Activated naive CD4-positive, alpha-beta T cell treated with anti-CD3 and anti-CD28 coated beads for 36 hours (primary cell): ENCODE measurements at places on chromosomes 16 and 17. TPM values are rescaled to one million over a fixed set of nuclear protein-coding genes. Genes with fewer than 3 reads are reported as not detected.

DNA sequence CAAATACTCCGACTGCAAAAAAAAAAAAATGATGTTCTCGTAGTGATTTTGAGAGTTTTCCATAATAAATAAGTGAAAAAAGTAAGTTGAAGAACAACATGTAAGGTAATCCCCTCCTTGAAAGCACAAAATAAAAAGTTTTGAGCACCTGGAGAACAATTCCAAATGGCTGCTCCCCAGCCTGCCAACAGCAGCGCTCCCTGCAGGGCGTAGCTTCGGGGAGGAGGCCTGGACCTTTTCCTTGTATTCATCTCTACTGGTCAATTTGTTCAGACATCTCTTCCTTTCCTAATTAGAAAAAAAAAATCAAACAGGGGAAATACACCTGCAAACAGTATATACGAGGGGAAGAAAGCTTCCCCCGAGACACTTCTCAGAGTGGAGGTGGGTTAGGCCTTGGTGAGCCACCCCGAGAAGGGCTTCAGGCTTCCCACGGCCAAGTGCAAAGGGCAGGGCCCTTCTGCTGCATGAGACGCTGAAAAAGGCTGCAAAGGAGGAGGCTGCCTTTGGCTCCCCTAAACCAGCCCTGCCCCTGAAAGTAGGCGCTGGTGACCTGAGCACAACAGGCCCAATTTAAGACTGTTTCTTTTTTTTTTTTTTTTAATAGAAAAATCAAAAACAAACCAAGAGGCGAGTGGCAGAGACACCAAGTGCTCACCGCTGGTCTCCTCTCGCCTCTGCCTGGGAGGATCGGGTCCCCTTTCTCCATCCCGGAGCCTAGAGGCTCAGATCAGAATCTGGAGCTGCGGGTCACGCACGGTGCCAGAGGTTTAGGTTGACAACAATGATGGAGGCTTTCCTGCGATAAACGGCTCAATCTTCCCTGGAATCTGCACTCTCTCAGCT, 193.1 kb upstream of the FOXF1 start:
- peaks cover 11% of the 10 kb centered on the region for H3K27me3 ChIP-seq
- DNase-seq, result no peak
- H3K36me3 ChIP-seq, result no peaks in the 10 kb centered on the region
- no peak overlapping the region for H3K27ac ChIP-seq
- no peak overlapping the region for H3K4me3 ChIP-seq
- H3K4me1 ChIP-seq, result no peaks in the 10 kb centered on the region

PRKCB gene
- total RNA-seq, result 38.9 TPM

KRTAP2-3 gene
- total RNA-seq, result not detected

C17orf67 gene
- 1.9 TPM for total RNA-seq

- H3K4me3 ChIP-seq, result no peak overlapping the region
- DNase-seq, result no peak
- H3K4me1 ChIP-seq, result no peaks in the 10 kb centered on the region
- no peaks in the 10 kb centered on the region for H3K36me3 ChIP-seq
- no peak overlapping the region for H3K27ac ChIP-seq
Measured at GRCh38 chr16:88318521-88318920, 64.2 kb upstream of the ZNF469 start.
